ENCODE measurements at places on chromosomes 7 and 10.

DNA sequence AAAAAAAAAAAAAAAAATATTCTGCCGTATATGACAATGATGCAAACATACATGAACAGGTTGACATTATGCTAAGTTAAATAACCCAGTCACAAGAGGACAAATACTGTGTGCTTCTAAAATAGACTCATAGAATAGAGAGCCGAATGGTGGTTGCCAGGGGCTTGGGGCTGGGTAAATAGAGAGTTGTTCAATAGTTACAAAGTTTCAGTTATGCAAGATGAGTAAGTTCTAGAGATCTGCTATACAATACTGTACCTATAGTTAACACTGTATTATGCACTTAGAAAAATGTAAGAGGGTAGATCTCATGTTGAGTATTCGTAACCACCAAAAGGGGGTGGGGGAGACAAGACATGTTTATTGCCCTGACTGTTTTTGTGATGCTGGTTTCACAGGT, 77.1 kb upstream of the GNAI1 start:
- no peak for DNase-seq

DNA sequence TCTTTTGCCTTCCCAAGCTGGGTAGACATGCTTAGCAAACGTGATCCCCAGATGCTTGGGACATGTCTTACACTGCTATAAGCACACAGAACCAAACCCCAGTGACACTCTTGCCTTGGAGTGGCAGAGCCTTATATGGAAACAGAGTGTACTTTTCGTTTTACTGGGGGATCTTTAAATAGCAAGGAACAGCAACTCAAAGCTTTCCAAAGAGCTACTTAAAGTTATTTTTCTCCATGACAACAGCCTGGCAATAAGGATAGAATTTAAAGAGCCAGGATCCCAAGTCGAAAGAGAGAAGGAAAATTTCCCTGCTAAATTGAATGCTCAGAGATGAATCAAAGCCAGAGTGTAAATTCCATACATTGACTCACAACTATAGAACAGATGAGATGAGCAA, 67.8 kb downstream of the ZNF365 start:
- DNase-seq, result no peak

DNA sequence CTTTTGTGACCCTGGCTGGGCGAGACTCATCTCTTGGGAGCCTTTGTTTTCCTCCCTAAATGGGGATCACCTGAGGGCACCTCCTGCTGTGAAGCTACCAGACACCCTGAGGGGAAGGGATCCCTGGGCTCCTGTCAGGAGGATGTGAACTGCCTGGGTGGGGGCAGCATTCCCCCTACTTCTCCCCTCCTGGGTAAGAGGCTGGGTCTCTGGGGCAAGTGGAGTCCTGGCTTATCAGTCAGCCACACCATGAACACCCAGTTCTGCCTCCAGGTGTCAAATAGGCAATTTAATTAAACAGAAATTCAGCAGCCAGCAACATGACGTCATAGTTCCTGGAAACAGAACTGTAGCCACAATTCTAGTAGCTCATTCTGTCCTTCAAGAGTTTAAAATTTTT, 97.7 kb upstream of the RET start:
- no peak for DNase-seq

- no peak for DNase-seq
Measured at GRCh38 chr10:84534168-84534567, 205.8 kb downstream of the CCSER2 start.

DNA sequence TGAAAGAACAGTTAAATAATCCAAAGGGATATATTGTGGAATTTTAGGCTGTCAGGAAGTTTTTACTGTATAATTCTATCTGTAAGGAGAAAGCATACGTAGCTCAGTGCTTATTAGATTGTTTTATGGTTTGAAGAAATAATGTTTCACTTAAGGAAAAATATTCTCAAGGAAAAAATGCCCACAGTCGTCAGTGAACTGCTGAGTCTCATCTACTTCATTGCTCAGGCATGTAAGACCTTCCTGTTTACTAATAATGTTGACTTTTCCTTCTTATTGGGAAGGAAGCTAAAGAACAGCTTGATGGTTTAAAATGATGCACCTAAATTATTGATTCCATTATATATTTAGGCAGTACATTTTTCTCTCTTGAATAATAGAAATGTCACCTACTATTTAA, 304.2 kb downstream of the SDK1 start:
- DNase-seq, result no peak

DNA sequence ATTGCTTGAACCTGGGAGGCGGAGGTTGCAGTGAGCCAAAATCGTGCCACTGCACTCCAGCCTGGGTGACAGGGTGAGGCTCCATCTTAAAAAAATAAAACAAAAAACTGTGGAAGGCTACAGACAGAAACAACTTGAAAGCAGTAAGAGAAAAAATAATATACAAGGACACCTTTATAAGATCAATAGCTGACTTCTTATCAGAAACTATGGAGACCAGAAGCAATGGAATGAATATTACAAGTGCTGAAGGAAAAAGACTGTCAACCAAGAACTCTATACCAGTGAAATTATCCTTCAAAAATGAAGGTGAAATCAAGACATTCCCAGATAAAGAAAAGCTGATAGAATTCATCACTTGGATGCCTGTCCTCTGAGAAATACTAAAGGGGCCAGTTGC, 49.0 kb downstream of the RBAK start:
- no peak for DNase-seq

DNA sequence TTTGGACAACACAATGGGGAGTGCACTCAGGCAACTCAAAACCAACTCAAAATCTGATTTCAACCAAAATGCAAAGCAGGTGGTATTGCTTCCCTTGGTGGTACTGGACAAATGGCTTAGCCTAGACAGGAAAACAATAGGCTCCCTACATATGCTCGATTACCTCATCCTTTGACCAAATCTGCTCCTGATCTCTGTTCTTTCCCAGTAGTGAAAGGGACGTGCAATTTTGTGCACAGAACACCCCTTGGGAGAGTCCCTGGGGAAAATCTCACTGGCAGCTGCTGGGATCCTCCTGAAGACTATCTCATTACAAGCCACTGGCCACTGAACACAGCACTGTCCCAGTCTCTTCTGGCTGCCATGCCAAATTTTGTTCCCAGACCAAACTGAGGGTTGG, 149.2 kb upstream of the VSTM2A start:
- DNase-seq, result no peak
